GM20000 (cell line): ENCODE measurements at places on chromosomes 2 and 18.
A peak's percentile ranks its signal among the peaks of the same experiment; 100 is the strongest.

DNA sequence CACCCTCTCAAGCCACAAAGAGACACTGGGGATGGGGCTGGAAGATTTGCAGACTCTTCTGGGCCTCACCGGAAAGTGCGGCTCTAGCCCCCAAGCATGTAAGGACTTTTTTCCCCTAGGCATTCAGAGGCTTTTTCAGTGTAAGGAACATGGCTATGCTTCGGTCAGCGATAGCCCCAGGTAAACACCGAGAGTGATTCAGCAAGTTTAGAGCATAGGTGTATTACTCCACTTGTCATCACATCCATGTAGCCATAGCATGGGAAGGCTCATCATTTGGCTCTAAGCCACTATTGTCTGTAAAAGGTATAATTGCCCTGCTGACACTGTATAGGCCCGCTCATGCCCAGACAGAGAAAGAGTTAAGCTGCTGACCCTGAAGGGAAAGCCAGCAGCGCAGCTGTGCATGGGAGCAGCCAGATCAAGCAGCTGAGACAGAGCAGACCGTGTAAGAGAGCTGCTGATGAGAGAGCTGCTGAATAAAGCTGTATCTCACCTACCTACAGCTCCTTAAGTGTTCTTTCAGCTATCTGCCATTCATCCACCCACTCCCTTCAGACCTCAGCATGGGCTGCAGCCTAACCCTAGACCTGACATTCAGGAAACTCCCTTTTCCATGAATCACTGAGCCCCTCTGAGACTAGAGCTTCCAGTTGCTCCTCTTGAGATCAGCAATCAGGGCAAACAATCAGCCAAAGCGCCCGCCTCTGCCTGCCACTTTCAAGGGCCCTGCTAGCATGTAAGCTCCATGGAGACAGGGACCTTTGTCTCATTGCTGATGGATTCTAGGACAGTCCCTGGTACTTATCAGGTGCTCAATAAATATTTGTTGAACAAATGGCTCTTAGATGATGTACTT is 25.5 kb downstream of the LGALSL start:
- DNase-seq, result no peak

DNA sequence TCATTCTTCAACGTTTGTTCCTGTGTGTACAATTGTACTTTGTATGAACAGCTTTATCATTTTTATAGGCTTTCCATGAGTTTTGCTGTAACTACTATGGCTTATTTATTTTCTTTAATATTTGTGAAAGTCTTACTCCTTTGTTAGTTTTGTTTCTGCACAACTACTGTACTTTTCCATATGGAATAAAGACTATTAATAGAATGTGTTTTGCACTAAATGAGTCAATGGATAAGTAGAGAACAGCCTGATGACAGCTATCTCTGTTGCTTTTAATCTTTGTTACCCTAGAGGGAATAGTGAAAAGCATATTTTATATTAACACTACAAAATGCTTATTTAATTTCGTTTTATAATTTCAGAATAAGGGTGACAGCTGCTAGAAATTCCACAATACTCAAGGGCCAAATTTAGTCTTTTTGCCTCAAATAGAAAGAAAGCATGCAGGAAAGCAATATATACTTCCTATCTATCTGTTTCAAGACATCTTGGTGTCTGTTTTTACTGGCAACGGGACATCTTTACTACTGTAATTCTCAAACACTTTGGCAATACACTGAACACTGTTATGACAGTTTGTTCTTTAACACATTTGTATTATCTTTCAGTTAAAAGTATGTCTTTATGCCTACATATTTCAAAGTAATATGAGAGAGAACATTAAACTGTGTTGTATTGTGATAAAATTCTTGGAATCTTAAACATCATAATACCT is 53.9 kb downstream of the WDSUB1 start:
- DNase-seq, result no peak

- DNase-seq, result no peak
Observed at GRCh38 chr2:168158586-168158985, 88.8 kb downstream of the STK39 start.

DNA sequence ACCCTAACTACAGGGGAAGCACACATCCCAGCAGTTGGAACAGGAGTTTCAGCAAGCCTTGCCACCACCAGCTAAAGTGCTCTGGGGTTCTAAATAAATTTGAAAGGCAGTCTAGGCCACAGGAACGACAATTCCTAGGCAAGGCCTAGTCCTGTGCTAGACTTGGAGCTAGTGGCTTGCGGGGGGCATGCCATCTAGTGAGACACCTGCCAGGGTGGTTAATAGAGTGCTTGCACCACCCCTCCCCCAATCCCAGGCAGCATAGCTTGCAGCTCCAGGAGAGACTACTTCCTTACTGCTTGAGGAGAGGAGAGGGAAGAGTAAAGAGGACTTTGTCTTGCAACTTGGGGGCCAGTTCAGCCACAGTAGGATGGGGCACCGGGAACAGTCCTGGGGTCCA is 101.8 kb downstream of the SLC39A10 start:
- DNase-seq, result no peak

DNA sequence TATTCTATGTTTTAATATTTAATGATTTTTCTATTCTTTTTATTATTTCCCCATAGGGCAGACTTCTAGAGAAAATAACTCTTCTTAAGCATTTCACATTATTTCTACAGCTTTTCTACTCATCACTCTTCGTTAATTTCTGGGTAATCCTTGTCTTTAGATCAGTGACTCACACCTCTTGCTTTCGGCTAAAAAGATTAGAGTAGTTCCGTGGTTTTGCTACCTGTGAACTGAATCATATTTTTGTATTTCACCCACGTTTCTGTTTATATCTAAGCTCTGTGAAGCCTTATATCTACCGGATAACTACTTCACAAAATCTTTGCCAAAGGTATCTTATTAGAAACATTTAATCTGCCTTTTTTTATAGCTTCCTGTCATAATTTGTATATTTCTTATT is 685.5 kb upstream of the FSHR start:
- no peak for DNase-seq

- DNase-seq, result no peak
Observed at GRCh38 chr18:48336332-48336731, 72.9 kb downstream of the ZBTB7C start.

DNA sequence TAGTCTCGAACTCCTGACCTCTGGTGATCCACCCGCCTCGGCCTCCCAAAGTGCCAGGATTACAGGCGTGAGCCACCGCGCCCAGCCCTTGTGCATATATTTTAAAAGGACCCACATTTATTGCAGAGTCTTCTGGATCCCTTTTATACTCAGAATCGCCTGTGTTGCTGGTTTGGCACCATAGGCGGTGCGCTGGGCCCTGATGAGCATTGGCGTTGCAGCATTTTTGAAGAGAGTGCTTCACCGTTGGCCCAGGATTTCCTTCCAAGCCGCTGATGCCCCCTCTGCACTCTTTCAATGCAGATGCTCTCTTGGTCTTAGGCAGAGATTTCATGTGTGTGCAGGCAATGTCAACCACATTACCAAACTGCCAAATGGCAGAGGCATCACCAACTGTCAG is 13.5 kb upstream of the TFCP2L1 start:
- no peak for DNase-seq

DNA sequence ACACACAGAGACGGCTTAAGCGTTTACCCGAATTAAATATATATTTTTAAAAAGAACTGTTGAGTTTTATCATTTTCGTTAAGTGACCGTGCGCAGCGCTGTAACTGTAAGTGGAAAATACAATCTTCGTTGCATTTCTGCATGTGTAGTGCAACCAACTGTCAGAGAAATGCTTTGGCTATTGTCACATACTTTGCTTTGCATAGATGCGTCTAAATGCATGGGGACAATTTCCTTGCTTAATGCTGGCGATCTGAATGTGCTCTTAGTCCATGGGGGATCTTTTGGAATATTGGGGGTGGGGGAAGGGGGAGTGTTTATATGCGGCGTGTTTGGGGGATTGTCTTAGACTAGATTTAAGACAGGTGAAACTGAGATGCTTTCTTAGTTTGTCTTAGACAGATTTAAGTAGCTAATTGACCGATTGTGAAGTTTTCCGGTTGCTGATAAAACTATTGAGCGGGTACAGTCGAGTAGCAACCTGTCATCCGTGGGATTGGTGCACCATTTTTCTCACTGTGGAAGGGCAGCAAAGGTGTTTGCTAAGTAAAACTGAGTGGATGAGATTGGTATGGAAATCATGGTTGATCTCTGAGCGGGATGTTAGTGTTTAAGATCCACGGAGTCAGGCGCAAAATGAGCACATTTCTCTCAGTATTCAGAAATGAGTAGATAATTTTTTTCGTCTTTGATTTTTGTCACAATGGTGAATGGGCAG is 476 bp downstream of the VSNL1 start:
- no peak for DNase-seq

GRCh38 chr18:58359620-58360019 is 269.3 kb downstream of the ALPK2 start:
- DNase-seq, result no peak

GRCh38 chr18:4734903-4735302 is 279.8 kb upstream of the DLGAP1 start:
- DNase-seq, result no peak

- no peak for DNase-seq
Observed at GRCh38 chr2:191274413-191274815, 29.2 kb downstream of the MYO1B start.

DNA sequence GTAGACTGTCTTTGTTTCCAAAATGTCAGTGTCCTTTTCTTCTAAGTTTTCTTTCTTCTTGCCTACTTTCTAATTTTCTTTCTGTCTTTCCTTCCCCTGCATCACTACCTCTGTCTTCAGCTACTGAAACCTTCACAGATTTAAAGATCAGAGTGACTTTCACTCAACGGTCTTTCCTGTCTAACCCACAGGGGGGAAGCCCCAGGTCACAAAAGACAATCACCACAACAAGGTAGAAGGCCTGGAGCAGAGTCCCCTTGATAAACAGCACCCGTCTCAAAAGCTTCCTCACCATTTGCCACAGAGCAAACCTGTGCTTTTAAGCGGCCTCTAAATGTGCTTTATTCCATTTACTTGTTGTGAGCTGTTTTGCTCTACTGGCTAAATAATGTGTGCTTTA is 665.4 kb downstream of the BCL11A start:
- DNase-seq, result peak; percentile 52
